ENCODE measurements at places on chromosomes 3 and 15. TPM values are rescaled to one million over a fixed set of nuclear protein-coding genes. Genes with fewer than 3 reads are reported as not detected.

- no peaks in the 10 kb centered on the region for H3K27me3 ChIP-seq
- H3K4me3 ChIP-seq = no peak overlapping the region
- DNase-seq = no peak
Observed at GRCh38 chr15:87522997-87523396, 733.5 kb downstream of the NTRK3 start.

DNA sequence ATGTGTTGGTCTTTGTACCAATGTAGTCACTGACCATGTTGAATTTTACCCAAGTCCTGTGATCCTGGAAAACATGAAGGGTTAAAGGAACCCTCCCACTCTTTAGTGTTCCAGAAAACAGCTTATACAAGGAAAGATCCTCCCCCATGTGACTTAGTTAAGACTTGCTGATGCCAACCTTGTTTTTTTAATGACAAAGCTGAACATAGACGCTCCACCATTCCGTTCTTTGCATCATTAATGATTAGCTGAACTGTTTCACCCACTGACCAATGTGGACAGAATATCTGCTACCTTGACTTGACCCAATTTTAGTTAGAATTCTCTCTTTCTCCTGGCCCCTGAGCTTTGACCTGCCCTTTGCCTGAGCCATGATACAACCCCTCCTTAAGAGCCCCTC, 3.5 kb upstream of the WDR72 start:
- H3K27ac ChIP-seq = no peak overlapping the region
- no peaks in the 10 kb centered on the region for H3K27me3 ChIP-seq
- DNase-seq = no peak
- no peaks in the 10 kb centered on the region for H3K4me1 ChIP-seq
- no peaks in the 10 kb centered on the region for H3K36me3 ChIP-seq

- H3K27ac ChIP-seq = peak overlapping the region; percentile 73
- no peaks in the 10 kb centered on the region for H3K36me3 ChIP-seq
- no peaks in the 10 kb centered on the region for H3K27me3 ChIP-seq
- peak overlapping the region; percentile 39 for H3K4me3 ChIP-seq
- DNase-seq = no peak
- H3K4me1 ChIP-seq = no peaks in the 10 kb centered on the region
Observed at GRCh38 chr3:3798631-3799113, 559 bp upstream of the LRRN1 start.

DNA sequence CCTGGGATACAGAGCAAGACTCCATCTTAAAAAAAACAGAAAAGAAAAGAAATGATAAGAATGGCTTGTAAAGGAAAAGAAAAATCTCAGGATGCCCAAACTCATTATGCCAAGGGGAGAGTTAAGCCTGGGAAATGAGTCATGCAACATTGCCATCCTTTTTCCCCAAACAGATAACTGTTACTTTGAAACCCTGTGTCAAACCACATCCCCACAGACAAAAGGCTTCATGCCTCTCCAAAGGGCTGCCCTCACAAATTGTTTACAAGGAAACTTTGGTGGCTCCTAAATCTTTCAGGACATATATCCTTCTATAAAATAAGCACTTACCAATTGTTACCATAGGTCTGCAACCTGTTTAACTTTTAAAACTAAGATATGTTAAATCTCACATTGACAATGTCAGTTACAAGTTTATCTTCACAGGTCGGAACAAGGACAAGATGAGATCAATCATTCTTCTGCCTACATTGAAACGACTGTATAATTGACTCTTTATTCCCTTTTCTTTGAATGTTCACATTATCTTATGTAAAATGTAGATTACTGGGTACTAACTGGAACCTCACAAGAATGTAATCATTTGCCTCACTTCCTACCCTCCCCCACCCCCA, 18.6 kb upstream of the SENP7 start:
- DNase-seq = no peak
- H3K27me3 ChIP-seq = no peaks in the 10 kb centered on the region
- H3K4me1 ChIP-seq = no peaks in the 10 kb centered on the region
- no peak overlapping the region for H3K4me3 ChIP-seq
- no peak overlapping the region for H3K27ac ChIP-seq
- H3K36me3 ChIP-seq = no peaks in the 10 kb centered on the region

DNA sequence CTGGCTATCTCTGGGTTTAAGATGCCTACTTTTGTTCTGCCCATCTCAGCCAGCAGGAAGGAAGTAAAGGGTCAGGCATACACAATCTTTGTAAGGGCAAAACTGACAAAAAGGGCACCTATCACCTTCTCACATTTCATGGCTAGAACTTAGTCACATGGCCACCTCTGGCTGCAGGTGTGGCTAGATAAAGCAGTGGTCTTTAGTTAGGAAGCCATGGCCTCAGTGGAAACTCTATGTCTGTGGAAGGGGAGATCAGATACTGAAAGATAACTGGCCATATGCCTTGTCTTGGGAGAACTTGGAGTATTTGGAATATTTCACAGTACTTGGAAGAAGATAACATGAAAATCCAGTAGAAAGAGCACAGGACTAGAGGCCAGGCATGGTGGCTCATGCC, 80.7 kb upstream of the TBL1XR1 start:
- no peak overlapping the region for H3K27ac ChIP-seq
- DNase-seq = no peak
- no peak overlapping the region for H3K4me3 ChIP-seq
- H3K27me3 ChIP-seq = no peaks in the 10 kb centered on the region

- H3K27ac ChIP-seq = peak overlapping the region; percentile 70
- no peaks in the 10 kb centered on the region for H3K27me3 ChIP-seq
- no peak for DNase-seq
Observed at GRCh38 chr15:84947947-84948830, 33.5 kb upstream of the PDE8A start.

DNA sequence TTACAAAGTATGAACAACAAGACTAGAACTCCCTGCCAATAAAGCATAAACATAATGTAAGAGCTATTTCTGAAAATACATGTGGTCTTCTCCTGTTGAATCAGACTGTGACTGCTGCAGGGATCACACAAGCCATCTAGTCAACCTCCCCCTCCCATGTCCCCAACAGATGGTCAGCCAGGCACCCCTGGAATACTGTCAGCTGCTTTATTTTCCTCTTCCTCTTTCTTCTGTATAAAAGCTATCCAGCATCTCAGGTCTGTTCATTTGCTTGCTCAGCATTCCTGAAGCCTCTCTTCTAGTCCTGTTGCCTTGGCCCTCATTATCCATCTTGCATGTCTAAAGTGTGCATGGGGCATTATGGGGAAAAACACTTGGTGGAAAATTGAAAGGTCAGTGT, 6.5 kb upstream of the MINDY4B start:
- no peak overlapping the region for H3K4me3 ChIP-seq
- H3K27me3 ChIP-seq = no peaks in the 10 kb centered on the region

DNA sequence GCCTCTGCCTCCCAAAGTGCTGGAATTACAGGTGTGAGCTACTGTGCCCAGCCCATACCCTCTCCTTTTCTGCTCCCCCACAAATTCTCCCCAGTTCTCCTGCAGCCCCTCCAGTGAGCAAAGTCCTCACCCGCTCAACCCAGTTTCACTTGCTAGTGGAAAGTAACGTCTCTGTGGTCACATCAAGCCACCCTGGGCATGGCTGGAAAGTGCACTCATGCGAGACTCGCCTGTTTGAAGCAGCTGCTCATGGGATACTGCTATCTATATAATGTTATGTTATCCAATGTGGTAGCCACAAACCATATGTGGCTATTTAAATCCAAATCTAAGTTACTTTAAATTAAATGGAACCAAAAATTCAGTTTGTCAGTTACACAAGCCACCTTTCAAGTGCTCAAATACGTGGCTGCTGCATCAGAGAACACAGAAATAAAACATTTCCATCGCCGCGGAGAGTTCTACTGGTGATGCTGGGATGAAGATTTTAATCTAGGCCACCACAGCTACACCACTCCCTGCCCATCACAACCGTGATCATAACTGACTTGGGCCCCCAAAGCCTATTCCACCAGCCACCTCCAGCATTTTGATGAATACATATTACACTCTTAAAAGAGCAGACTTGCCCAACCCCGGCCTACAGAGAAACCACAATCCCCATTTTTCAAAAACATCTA, 119.4 kb downstream of the LIPC start:
- H3K27me3 ChIP-seq = no peaks in the 10 kb centered on the region
- DNase-seq = no peak
- H3K36me3 ChIP-seq = no peaks in the 10 kb centered on the region
- peak overlapping the region; percentile 40 for H3K4me3 ChIP-seq
- no peaks in the 10 kb centered on the region for H3K4me1 ChIP-seq
- H3K27ac ChIP-seq = peak overlapping the region; percentile 88

- no peaks in the 10 kb centered on the region for H3K27me3 ChIP-seq
- no peaks in the 10 kb centered on the region for H3K36me3 ChIP-seq
- no peak overlapping the region for H3K4me3 ChIP-seq
Observed at GRCh38 chr15:67181221-67181639, 73.2 kb downstream of the AAGAB start.

- H3K4me3 ChIP-seq = no peak overlapping the region
- DNase-seq = no peak
- H3K4me1 ChIP-seq = no peaks in the 10 kb centered on the region
Observed at GRCh38 chr3:141523615-141524375, 37.0 kb downstream of the RASA2 start.

- H3K27me3 ChIP-seq = no peaks in the 10 kb centered on the region
- H3K27ac ChIP-seq = no peak overlapping the region
- DNase-seq = no peak
- no peak overlapping the region for H3K4me3 ChIP-seq
- H3K36me3 ChIP-seq = no peaks in the 10 kb centered on the region
Observed at GRCh38 chr3:58633157-58633865, 33.3 kb downstream of the FAM3D start.

DNA sequence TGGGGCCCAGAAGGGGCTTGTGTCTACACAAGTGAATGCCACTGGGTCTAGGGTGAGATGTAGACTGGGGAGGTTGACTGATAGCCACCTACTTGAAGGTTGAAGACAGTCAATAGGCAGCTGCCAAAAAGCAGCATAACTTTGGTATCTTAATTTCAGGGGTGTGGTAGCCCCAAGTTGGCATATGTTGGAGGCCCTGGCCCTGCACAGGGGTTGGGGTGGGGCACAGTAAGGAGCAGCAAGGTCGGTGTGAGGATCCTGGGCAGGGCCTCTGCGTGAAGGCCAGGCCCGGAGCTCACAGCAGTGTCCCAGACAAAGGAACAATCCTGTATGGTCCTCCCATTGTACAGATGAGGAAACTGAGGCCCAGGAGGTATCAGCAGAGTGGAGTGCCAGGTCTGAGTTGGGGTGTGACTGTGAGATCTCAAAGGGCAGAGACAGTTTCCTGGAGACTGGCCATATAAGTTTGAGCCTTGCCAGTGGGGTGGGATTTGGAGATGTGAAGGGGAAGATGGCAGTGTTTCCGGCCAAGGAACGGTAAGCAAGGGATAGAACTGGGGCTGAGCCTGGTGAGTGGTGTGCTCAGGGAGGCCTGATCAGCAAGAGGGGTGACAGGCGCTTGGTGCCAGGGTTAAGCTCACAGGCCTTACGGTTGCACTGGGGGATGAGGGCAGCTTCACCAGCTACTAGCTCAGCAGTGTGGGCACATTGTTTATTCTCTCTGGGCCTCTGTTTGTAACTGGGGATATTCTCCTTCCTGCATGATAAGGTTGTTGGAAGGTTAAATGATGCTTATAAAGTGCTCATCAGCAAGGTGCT, 1.7 kb downstream of the KLHL40 start:
- no peak overlapping the region for H3K4me3 ChIP-seq
- no peak overlapping the region for H3K27ac ChIP-seq

GRCh38 chr15:59355730-59356129, 16.9 kb downstream of the MYO1E start:
- no peak for DNase-seq
- no peaks in the 10 kb centered on the region for H3K27me3 ChIP-seq
- no peak overlapping the region for H3K27ac ChIP-seq

DNA sequence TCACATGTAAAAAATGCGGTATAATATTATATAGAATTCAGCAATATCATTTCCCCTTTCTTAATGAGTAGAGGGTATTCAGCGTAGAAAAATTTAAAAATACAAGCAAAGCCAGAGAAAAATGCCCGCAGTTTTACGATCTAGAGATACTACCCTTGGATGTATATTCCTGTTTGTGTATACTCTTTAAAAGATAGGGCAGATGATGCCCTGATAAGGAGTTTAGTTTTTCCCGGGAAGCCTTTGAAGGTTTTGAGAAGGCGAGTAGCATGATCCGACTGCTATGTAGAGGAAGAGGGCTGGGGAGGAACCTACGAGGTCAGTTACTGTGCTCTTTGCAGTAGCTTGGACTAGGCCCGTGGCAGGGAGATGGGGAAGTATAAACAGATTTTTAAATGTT, 1.2 kb downstream of the YEATS2 start:
- peak overlapping the region; percentile 96 for H3K4me3 ChIP-seq
- DNase-seq = no peak
- peak overlapping the region; percentile 91 for H3K27ac ChIP-seq
- H3K27me3 ChIP-seq = no peaks in the 10 kb centered on the region
- H3K4me1 ChIP-seq = no peaks in the 10 kb centered on the region

DNA sequence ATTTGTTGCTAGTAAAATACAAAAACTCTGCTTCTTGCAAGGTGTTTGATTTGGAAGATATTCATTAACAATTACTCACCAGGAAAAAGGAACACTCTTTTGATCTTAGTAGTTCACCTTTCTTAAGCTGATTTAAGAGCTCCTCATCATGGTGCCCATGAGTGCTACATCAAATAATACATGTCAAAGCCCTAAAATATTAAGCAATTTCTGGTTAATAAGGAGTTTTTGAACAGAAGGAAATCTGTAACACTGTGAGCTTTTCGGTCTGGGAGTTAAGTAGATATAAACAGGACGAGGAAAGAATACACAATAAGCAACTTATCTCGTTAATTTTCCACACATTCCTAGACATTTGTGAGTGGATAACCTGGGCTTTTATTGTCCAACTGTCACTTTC, 83.9 kb upstream of the DCBLD2 start:
- H3K4me3 ChIP-seq = no peak overlapping the region
- no peaks in the 10 kb centered on the region for H3K4me1 ChIP-seq
- no peaks in the 10 kb centered on the region for H3K36me3 ChIP-seq
- H3K27ac ChIP-seq = no peak overlapping the region

The C3orf80 gene
- 0.15 TPM for total RNA-seq

The PLA1A gene
- 0.59 TPM for total RNA-seq

The ARHGEF26 gene
- 16.7 TPM for total RNA-seq

The CPA3 gene
- total RNA-seq = 44.2 TPM

The UQCC5 gene
- total RNA-seq = 14.1 TPM

The BNC1 gene
- total RNA-seq = 10.7 TPM

The SERPINI2 gene
- total RNA-seq = not detected

The ALDH1A2 gene
- total RNA-seq = 6.1 TPM

The UBE2E1 gene
- total RNA-seq = 127 TPM

The C3orf18 gene
- total RNA-seq = 16.8 TPM

The SKOR1 gene
- 1.8 TPM for total RNA-seq

The GXYLT2 gene
- total RNA-seq = 5.6 TPM

The KNL1 gene
- 0.66 TPM for total RNA-seq

The SEC62 gene
- total RNA-seq = 56.1 TPM

The TMEM41A gene
- total RNA-seq = 15.1 TPM

The FBXW12 gene
- not detected for total RNA-seq

The TBCCD1 gene
- total RNA-seq = 15.0 TPM

All from breast epithelium (tissue), 4 donors.